Fibroblast of skin of scalp (primary cell): ENCODE measurements at places on chromosomes 6 and 20.

- DNase-seq, result no peak
These were observed 50.8 kb downstream of the RPF2 start for GRCh38 chr6:111032484-111033140.

GRCh38 chr20:14491436-14491835 lies 154.0 kb upstream of the FLRT3 start:
- DNase-seq, result no peak

- DNase-seq, result no peak
These were observed 1.7 kb downstream of the ARFGEF2 start for GRCh38 chr20:48923149-48923718.

DNA sequence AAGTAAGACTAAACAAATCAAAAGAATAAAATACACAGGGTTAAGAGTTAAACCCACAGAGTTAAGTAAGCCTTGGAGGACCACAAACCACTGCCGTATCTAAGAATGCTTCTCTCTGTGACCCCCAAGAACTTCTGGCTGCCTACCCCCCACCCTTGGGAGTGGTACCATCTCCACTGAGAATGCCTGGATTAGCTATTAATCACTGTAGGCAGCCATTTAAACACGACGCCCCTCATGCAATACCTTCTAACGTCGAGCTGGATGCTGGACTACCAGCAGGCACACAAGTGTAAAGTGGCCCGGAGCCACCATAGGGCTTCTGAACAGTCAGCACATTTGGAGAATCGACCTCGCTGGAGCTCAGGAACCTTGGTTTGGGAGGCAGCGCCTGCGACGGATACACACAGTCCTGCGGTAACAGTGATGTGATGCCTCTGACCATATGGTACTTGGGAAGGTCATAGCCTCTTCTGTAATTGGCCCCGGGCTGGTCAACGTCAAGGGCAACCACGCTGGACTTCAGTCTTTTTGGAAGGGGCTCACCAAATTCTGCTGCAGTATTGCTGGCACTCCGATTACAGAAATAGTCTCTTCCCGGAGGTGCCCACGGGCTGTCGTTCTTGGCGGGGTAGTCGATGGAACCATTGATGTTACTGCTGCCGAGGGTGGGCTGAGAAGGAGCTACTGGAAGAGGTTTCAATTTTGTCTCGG lies 18.0 kb downstream of the ZNF217 start:
- DNase-seq, result no peak

DNA sequence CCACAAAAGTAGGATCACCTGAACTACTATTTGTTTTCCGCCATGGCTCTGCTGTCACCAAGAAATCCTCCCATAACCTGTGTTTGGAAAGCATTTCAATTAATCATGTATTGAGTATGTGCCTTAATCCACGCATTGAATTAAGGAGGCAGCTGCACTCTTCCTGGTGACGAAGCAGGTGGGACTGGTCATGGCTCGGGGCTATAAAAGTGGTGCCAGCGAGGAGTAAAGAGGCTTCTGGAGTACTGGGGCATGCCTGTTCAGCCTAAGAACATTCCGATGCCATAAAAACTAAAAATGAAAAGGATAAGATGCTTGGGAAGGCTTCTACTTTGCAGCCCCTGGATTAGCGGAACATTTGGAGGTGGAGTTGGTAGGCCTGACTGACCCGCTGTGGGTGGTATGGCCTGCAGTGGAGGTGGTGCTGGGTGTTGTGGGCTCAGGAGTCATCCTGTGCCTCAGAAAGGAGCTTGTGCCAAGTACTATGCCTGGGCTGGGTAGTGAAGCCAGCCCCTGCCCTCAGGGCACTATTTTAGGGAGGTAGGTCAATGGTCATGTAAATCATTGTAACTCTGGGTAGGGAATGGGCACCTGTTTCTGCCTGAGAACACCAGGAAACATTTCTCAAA lies 110.5 kb downstream of the B3GAT2 start:
- DNase-seq, result no peak

- peak; percentile 43 for DNase-seq
These were observed 65.1 kb upstream of the STX16 start for GRCh38 chr20:58585753-58586540.
